ENCODE measurements at places on chromosomes 5 and 9. TPM values are rescaled to one million over a fixed set of nuclear protein-coding genes. Genes with fewer than 3 reads are reported as not detected.

The OLFML2A gene
- total RNA-seq, result 11.4 TPM

DNA sequence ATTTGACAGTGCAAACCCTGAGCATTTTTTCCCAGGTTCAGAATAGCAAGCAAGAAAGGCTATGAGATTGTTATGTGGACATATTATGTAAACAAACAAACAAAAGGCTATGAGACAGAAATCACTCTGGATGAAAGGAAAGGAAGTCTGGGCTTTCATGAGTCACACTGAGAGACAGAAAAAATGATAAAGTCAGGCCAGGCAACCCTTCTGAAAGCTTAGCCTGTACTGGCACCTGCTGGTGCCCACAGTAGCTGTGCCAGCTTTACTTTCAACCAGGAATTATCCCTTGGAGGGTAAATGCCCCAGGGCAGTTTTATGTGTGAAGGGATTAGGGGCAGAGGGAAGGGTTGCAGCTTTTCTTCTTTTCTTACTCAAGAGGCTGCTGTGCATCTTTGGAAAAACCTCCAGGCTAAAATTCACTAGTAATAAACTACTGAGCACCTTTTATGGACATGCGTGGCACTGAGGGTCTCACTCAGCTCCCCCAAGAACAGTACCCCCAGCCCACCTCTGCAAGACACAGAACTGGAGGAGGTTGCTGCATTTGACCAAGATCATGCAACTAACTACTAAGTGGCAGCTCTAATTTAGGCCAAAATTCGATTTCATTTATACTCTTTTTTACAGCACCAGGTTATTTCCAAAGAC, 41.7 kb downstream of the ACTL7B start:
- DNase-seq, result peak; percentile 19

The RLN1 gene
- total RNA-seq, result 1.3 TPM

DNA sequence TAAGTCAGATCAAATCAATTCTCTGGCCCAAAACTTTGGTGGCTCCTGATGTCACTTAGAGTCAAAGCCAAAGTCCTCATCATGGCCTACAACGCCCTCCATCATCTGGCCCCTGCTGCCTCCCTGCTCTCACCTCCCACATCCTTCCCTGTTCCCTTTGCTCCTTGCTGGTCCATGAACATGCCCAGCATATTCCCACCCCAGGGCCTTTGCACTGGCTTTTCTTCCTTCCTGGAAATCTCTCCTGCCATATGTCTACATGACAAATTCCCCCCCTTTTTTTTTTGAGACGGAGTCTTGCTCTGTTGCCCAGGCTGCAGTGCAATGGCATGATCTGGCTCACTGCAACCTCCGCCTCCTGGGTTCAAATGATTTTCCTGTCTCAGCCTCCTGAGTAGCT, 11.1 kb upstream of the PSD2 start:
- no peak for DNase-seq

DNA sequence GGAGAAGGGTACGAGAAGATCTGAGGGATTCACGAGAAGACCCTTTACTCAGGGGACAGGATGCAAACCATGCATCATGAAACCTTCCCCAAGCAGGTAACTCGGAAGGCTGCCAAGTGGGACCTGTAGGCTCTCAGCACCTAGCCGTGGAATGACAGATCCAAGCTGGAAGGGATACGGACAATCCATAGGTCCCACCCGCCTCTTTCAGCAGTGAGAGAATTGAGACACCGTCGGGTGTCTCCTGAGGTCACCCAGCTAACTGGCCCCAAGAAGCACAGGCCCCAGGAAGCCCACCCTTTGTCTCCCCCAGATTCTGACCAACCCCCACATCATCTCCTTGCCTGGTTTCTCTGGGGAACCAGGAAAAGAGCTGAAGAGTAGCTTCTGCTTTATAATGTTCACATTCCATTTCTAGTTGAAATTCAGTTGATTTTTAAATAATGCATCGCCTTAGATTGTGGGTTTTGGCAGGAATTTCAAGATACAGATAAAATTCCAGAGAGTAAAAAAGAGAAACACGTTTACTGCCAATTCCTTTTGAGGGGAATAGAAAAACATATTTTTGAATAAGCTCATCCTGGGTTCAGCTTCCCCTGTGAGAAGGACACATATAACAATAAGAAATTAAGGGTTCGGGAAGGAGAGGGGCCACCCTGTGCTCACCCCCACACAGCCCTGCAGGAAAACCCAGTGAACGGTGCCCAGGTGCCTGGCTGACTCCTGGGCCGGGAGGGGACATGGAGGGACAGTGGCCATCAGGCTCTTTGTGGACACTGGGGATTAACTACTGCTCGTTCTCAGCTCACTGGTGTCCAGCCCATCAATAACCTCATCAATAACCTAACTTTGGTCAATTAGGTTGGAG, 51.1 kb downstream of the NSUN2 start:
- DNase-seq, result no peak

The DMGDH gene
- 1.1 TPM for total RNA-seq

DNA sequence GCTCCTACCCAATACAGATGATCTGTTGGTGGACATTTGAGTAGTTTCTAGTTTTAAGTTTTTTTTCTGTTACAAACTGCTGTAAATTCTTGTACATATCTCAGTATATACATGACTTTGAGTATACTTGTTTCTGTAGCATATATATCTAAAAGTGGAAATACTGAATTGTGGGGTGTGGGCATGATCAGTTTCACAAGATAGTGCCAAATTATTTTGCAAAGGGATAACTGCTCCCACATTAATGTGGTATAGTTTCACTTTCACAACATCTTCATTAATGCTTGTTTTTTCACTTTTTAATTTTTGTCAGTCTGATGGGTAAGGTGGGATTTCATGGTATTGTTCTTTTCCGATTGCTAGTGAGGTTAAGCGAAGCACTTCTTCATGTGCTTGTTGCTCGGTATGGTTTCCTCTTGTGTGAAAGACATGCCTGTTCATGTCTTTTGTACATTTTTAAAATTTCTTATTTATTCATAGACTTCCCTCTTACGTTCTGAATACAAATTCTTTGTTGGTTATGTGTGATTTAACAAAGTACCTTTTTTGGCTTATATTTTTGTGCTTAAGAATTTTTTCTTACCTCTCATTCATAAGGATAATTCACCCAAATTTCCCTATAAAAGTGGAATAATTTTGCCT, 103.5 kb downstream of the CDC42SE2 start:
- DNase-seq, result no peak
